T-cell (primary cell): ENCODE measurements at places on chromosomes 3 and 15. TPM values are rescaled to one million over a fixed set of nuclear protein-coding genes. Genes with fewer than 3 reads are reported as not detected.

DNA sequence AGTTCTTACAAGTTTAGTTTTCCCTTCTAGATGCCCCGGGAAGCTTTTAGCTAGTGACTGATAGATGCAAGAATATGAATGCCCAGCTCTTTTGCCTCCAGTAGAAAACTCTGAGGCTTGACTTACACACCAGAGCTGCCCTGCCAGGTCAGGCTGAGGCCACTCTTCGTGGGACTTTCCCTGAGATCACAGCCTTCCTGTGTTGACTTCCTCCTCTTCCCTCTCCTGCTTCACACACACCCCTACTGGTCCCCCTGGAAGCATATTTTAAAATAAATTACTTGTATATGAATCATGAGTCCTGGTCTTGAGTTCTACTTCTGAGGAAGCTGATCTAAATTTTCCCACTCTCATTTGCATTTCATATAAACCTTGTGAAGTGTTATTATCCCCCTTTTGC is 413.7 kb downstream of the PDCD6IP start:
- DNase-seq = no peak

GRCh38 chr15:35693286-35693685 is 147.3 kb upstream of the DPH6 start:
- no peak for DNase-seq

- DNase-seq = no peak
Observed at GRCh38 chr15:62570405-62570783, 405.3 kb upstream of the C2CD4B start.

DNA sequence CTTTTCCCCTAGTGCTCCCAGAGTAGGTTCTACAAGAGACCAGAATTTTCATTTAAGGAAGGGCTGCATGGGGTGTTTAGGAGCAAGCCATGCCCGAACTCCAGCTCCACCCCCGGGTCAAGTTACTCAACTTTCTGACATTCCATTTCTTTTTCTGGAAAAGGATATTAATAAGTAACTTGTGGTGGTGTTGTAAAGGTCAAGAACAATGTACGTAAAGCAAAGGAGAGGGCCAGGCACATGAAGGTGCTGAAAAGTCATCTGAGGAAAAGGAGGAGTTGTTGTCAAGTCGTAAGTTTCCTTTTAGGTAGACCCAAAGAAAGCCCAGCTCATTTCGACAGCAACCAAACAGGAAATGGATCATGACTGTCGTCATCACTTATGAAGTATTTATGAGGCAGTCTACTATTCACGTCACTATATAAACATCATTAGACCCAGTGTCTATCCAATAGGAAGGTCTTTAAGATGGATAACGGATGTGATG is 319.6 kb upstream of the IL12A start:
- no peak for DNase-seq

- no peak for DNase-seq
Observed at GRCh38 chr3:193788189-193788991, 195.4 kb downstream of the OPA1 start.

GRCh38 chr3:196968233-196969133 is at the start of gene PIGZ:
PIGZ (minus strand) TSS chr3:196968833; CDS start chr3:196952031, 16,802 bp downstream.
- peak; percentile 32 for DNase-seq

DNA sequence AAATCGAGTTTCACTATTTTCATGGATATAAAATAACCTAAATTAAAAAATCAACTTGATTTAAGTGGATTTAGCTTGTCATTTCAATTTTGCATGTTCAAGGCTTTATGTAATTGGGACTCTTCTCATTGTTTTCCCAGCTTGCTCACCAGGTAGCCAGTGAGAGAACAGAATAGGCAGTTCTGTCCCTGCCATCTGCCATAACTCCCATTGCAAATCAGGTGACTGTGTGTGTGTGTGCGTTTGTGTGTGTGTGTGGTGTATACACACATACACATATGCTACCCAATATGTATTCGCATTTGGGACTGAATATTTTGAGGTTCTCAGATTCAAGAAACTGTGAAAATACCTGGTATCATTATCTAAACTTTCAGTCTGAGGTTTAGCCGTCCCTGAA is 1069.8 kb downstream of the IGSF11 start:
- no peak for DNase-seq

DNA sequence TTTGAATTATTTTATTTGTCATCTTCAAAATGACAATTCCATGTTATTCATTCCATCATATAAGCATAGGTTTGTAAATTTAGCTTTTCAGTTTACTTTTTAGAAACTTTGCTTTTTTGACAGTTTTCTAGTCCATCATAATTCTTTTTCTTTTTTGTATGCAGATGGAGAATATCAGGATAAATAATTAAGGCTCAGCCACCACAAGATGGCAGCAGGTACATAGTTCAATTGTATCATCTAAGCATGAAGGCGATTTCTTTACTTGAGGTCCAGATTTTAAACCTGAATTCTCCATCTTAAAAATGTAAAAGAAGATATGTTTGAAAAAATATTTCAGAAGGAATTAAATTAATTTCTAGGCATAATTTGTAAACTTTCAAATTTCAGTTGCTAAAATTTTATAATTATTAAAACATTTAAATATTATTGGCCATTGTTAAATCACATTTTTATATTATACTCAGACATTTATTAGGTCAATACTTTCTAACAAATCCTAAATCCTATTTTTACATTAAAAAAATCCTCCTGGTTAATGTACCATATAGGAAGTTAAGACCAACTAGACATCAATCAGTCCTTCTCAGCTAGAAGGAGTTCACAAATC is 15.1 kb downstream of the PLSCR5 start:
- no peak for DNase-seq

DNA sequence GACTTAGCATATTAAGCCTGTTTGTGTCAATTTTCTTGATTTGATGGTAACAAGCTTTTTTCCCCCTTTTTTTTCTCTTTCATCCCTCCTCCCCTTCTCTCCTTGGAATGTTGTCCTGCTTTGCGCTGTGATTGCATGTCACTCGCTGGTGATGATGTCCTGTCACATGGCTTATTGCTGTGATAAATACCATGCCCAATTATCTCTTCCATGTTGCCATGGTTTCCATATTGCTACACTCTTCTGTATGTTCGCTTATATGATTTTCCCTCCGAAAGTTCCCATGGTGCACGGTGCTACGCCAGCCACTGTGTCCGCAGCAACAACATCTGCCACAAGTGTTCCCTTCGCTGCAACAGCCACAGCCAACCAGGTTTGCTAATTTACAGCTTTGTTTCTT is 187.3 kb downstream of the MBNL1 start:
- DNase-seq = no peak

DNA sequence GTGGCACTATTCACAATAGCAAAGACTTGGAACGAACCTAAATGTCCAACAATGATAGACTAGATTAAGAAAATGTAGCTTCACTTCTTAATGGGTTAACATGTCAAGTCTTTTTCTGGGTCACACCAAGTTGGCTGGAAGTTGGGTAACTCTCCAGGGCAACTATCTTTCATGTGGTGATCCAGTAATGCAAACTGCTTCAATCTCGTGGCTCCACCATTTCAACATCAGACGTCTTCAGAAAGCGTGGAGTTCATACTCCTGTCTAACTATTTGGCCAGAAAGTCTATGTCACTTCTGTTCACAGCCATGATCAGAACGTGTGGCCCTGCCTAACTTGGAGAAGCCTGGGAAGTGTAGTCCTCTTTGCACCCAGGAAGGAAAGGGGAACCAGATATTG is 32.2 kb downstream of the DUT start:
- DNase-seq = no peak

- no peak for DNase-seq
Observed at GRCh38 chr3:6779140-6779539, 81.8 kb upstream of the GRM7 start.

GRCh38 chr15:25543196-25543595 is 104.4 kb upstream of the UBE3A start:
- no peak for DNase-seq

- DNase-seq = no peak
Observed at GRCh38 chr3:79172241-79172640, 595.6 kb downstream of the ROBO1 start.

DNA sequence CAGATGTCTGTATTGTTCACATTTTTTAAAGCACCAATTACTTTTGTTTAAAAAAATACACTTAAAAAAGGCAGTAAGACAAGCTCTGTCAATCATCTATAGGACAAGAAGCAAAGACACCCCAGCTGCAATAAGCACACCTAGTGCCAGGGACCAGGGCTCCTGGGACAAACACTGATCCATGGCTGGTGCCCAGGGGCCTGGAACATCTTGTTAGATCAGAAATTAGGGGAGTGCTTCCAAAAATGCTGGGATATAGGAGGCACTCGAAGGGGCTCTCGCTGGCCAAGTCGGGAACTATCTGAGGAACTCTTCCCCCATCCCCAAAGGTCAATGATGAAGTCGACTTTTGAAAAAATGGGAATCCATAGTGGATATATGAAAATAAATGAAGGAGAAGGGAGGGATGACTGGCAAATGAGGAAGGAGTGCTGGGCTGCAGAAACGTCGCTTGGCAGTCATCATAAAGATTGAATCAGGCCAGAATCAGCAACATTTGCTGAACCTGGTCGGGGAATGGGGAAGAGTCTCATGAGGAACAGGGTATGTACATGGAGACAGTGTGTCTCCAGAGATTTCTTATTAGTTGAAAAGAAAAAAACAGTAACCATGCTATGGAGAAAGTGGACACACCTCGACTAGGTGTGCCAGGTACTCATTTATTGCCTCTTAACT is 28.5 kb downstream of the TSPAN3 start:
- no peak for DNase-seq

- DNase-seq = no peak
Observed at GRCh38 chr3:188972310-188972709, 199.5 kb upstream of the TPRG1 start.

DNA sequence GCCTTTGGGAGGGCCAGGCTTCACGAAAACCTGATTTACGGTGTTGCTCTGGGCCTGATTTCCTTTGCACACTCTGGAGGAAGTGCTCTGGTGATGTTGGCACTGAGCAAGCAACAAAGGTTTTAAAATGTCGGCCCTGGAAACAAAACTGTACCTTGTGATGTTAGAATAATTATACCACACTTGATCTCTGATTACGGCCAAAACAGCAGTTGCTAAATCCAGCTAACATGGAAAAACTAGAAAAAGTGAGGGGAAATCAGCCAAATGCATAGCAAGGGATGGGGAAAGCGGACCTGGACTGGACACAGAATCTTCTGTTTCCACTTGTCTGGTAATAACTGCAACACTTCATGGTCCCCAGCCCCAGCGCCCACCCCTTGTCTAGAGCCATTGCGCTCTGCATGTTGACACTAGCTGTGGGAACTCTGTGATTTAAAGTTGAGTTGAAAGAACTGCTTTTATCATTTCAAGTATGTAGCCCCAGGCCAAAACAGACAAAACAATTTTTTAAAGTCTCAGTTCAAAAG is 120.1 kb downstream of the VGLL4 start:
- DNase-seq = no peak

ISLR gene
- 0.12 TPM for total RNA-seq

SMCO1 gene
- total RNA-seq = not detected
